ENCODE measurements at places on chromosomes 4 and X. TPM values are rescaled to one million over a fixed set of nuclear protein-coding genes. Genes with fewer than 3 reads are reported as not detected.

Gene F11
- 5.1 TPM for polyA plus RNA-seq

Gene CXorf66
- polyA plus RNA-seq: not detected

Gene HTN1
- polyA plus RNA-seq: not detected

Gene SH2D1A
- 0.25 TPM for polyA plus RNA-seq

Gene TRMT2B
- 12.6 TPM for polyA plus RNA-seq

DNA sequence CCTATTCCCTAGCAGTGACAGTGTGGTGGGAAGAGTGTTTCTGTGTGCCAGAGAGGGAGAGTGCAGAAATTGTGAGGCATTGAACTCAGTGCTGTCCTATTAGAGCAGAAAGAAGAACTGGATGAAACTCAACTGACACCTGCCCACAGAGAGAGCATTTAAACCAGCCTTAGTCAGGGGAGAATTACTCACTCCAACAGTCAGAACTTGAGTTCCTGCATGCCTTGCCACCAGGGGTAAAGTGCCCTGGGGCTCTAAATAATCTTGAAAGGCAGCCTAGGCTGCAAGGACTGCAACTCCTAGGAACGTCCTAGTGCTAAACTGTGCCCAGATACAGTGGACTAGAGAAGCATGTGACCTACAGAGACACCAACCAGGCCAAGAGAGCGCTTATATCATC is 12.8 kb downstream of the CYSLTR1 start:
- DNase-seq: no peak
